ENCODE measurements at places on chromosomes 12 and 14.

DNA sequence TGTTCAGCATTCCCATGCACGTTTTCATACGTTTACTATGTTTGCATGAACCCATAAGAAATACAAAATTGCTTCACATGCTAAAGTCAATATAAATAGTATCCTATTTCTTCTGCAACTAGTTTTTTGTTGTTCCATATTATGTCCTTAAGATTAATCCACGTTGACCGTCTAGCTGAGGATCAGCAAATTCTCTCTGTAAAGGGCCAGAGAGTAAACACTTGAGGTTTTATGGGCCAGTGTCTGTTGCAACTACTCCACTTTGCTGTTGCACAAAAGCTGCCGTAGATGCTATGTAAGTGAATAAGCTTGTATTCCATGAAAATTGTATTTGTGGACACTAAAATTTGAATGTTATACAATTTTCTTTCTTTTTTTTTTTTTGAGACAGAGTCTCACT is 21.1 kb upstream of the PITPNM2 start:
- no peak for DNase-seq

GRCh38 chr12:92703786-92704185 is 997 bp downstream of the PLEKHG7 start:
- DNase-seq = no peak

- no peak for DNase-seq
Observed at GRCh38 chr14:101010835-101011234, 107.3 kb upstream of the RTL1 start.

DNA sequence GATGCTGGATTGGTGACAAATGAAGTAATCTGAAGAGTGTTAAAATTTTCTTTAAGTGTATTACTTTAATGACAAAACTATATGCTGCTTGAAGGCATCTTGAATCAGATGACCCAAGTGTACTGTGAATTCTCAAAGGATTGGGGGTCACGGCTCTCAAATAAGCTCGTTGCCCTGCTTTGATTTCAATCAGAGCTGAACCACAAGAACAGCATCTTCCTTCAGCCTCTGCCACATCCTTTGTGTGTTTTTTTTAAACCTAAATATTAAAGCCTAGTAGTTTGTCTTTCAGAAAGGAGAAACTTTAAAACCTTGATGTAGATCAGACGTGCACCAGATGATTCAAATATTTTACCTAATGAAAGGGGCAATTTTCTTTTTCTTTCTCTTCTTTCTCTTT is 11.7 kb downstream of the ELK3 start:
- no peak for DNase-seq

DNA sequence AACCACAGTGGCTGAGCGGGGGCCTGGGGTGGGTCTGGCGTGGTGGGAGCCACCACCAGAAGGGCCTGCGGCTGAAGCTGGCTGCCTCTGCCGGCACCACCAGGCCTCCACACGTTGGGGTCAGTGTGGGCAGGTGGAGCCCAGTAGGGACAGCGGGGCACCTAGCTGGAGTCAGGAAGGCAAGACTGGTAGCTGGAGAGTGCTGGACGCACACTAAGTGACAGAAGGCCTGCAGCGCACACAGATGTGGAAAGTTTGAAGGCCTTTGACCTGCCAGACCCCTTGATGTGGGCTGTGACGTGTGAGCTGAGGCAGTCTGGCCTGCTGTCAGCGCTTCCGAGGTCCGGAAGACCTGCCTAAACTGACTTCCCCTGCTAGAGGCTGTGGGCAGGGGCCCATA is 26.3 kb downstream of the RIN3 start:
- no peak for DNase-seq

GRCh38 chr14:47555333-47555732 is 120.1 kb downstream of the MDGA2 start:
- DNase-seq = no peak

DNA sequence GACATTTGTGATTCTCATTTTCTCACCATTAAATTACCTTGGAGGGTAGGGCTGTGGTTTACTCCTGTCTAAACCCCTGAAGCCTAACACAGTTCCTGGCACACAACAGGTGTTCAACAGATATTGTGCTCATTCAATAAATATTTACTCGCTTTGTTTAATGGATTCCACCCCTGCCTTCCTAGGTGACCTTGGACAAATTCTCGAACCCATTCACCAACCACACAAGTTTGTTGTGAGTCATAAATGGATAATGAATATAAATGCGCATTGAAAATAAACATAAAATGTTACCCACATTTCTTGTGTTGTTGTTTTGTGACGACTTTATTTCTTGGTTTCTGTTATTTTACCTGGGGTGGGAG is 362 bp upstream of the TSFM start:
- DNase-seq = no peak

- no peak for DNase-seq
Observed at GRCh38 chr12:78081590-78082314, 251.1 kb downstream of the NAV3 start.
